ENCODE measurements at places on chromosomes 4 and X.

GRCh38 chr4:113303315-113303714, 253.9 kb downstream of the ANK2 start:
- DNase-seq, result no peak

DNA sequence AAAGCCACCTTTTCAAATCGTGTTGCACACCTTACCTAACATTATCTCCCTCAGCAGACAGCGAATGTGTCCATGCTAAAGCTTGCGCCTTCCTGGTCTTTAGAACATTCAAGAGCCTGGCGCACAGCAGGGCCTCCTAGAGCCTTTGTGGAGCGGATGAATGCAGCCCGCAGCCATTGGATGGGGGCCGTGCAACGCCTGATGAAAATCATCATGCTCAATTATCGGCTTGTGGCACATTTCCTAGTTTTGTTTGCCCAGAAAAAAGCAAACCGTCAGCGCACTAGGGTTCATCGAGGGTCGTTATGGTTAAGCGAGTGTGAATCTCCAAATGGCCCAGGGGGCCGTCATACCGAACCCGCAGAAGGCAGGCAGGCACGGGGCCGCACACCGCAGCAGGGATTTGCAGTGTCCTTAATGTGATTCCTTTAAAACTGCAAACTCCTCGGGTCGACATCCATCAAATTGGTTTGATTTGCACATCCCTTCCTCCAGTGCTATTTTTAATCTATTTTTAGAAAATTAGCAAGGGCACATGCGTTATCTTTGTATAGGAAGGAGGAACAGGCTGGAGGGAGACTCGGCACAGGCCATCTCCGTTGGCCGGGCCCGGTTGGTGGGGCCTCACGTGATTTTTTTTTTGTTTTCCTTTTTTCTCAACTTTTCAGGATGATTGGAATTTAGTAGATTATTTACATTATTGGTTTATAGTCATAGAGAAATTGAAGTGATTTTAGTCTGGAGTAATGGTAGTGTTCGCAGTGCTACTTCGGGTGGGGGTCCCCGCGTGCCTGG, 53.1 kb downstream of the ABLIM2 start:
- DNase-seq, result no peak

DNA sequence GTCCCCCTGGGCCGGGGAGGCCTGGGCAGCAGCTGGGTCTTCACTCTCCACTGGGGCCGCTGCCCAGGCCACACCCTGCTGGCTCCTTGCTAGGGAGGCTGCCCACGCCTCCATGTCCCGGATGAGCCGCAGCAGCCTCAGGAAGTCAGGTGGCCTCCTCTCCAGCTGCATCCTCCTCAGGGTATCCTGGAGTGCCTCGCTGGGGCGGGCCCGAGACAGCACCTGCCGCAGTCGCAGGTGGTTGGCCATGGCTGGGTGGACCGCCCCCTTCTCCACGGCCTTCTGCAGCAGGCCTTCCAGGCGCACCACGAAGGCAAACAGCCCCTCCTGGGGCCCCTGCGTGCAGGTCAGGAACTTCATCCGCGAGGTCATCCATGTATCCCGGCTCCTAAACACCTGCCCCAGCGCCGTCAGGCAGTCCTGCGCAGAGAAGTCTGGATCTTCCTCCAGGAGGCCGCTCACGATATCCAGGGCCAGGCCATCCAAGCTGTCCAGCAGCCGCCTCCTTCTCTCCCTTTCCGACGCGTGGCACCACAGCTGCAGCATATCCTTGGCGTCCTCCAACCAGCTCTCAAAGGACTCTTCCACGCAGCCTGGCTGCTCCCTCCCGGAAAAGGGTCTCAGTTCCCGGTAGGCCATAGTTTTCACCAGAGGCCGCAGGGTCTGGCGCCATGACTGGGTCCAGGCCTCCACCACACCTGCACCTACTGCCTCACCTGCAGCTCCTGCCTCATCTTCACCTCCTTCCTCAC, 2.1 kb downstream of the PNMA6F start:
- DNase-seq, result no peak

- DNase-seq, result no peak
These were observed 154.5 kb upstream of the SLC4A4 start for GRCh38 chr4:71184195-71184781.

- no peak for DNase-seq
These were observed 5.3 kb upstream of the SAP30 start for GRCh38 chr4:173365359-173365996.
